ENCODE measurements at places on chromosomes 12 and 14.

DNA sequence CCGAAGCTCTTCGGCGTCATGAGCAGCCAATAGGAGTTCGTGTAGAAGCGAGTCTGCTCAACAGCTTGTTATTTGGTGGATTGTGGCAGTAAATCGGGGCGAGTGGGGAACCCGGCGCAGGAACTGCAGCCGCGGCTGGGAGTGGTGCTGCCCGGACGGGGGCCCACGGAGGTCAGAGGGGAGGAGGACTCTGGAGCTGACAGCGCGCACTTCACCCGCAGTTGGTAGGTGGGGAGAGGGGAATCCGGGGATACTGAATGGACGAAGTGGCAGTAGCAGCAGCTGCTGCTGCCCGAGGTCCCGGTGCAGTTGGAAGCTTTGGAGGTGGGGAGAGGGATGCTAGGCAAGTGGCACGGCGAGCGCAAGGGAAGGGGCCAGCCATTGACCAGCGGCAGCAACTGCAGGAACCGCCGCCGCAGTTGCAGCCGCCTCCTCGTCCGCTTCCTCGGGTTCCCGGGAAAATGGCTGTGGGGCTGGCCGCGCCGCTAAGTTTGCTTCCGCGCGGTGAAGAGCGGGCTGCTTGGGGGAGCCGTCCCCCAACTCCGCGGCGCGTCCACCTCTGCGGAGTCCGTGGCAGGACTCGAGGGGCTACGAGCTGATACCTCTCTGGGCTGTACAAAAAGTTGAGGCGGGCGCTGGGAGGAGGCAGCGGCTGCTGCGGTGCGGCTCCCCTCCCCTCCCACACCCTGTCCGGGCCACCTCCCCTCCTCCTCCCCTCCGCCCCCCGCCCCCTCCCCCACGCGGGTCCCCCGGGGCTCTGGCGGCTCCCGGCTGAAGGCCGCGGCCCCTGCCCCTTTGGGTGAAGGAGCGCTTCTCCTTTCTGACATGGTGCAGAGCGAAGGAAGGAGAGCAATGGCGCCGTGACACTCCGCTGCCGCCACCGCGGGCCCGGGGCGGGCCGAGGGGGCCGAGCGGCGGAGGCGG lies at the start of gene ARID4A:
Gene ARID4A (plus strand): TSS at position 79 of the 924 bp plus-strand sequence. CDS start 1,300 bp downstream, outside the sequence.
- peak; percentile 9 for DNase-seq

DNA sequence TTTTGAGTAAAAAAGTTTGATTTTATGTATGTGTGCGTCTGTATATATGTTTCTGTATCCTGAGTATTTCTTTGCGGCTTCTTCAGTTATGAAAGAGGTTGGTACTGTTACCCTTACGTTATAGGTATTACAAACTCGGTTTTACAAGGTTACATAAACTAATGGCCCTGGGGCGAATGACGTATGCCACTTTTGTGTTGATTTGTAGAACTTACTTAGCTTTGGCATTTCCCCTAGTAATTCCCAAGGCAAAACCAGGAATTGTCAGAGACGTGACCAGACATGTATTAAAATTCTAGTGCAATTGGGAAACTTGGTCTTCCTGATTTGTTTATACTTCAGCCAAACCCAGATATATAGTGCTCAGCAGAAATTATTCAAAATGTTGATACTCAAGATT lies 93.3 kb downstream of the DUSP16 start:
- no peak for DNase-seq

DNA sequence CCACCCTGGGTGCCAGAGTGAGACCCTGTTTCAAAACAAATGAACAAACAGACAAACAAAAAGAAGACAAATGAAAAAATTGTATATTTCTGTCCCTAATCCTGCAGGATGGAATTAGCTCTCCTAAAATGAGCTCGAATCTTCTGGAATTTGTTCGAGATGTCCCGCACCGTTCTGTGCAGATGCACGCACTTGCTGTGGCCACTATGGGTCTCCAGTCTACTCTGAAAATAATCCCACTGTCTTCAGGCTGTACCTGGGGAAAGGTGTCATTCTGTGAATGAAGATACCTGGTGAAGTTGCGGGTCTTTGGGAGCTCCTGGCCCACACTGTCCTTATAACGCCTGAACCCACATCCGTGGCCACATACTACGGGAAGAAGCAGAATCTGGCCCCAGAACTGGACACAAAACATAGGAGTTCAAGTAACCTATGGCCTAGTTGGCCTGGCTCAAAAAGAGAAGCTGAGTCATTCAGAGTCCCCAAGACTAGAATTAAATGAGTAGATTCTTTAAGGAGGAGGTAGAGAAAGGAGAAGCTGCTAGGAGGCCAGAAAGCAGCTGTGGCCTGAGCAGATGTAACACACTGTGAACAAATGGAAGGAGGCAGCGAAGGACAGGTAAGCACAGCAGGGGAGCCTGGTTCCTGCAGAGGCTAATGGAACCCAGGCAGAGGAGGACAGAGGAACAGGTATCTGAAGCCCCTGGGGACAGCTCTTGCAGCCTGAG lies 108.6 kb downstream of the FOXN3 start:
- DNase-seq = no peak

DNA sequence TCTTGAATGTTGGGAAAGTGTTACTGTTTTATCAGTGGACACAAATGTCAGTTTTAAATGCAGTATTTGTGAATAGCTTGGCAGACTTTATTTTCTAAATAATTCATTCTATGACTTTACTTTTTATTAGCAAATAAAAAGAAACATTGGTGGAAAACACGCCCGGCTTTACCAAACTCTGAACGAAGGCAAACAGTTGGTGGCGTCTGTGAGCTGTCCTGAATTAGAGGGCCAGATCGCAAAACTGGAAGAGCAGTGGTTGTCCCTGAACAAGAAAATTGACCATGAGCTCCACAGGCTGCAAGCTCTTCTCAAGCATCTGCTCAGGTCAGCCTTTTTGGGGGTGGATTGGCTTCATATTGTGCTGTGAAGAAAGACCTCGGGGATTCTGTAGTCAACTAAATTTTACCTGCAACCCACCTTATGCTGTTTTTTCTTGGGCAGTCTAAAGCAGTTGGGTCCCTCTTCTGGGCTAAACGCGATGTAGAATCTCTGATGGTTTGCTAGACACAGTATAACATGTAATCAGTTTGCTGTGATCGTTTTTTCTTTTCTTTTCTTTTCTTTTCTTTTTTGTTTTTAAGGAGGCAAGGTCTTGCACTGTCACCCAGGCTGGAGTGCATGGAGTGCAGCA lies 156.4 kb downstream of the ESR2 start:
- peak; percentile 37 for DNase-seq

DNA sequence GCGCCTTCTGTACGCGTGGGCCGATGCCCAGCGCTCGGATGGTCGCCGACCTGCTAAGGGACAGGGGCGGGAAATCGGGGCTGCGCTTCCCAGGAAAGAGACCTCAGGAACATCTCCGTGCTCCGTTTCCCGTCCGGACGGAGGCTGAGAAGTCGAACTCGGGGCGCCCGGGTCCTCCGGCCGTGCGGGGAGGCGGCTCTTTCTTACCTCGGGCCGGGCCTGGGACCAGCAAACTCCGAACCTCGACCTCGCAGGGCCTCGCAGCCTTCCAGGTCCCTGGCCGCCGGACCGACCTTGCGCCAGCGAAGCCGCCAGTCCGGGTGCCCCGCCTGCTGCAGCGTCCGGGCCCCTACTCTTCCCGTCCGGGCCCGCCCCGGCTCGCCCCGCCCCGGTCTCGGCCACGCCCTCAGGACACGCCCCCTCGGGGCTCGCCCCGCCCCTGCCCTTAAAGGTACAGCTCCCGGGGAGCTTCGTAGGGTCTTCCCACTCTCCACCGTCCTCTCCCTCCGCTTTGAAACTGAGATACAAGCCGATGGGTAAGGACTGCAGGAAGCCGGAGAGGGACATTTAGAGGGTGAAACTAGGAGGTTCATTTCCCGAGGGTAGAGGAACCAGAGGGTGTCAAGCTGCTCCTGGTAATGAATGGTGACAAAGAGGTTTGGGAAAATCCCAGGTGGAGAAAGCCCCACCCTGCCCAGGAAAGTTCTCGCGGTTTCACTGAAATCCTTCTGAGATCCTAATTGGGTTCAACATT lies at the start of gene SLC8B1:
Gene SLC8B1 (minus strand): TSS at position 324 of the 754 bp plus-strand sequence. CDS start 2,231 bp downstream, outside the sequence.
- DNase-seq = peak; percentile 76

DNA sequence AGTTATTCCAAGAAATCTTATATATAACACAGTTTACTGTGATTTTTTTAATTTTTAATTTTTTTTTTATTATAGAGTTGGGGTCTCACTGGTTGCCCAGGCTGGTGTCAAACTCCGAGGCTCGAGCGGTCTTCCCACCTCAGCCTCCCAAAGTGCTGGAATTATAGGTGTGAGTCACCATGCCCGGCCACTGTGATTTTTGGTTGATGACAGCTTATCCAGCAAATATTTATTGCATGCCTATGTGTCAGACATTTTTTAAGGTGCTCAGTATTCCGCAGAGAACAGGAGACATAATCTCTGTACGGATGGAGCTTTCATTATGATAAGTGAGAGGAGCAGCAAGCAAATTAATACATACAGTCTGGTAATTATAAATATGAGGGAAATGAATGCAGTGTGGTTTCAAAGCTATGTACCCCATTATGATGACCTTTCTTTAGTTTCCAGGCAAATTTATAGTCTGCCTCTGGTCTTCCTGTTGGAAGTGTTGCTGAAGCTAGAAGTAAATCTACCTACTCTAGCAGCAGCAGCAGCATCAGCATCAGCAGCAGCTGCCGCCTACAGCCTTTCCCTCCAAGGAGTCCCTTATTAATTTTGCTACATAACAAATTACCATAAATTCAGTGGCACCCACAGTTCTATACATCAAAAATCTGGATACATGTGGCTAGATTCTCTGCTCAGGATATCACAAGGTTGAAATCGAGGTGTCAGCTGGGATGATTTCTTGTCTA lies 32.3 kb downstream of the FRS2 start:
- peak; percentile 75 for DNase-seq

- peak; percentile 23 for DNase-seq
Observed at GRCh38 chr14:53126731-53127130, 26.4 kb downstream of the DDHD1 start.

DNA sequence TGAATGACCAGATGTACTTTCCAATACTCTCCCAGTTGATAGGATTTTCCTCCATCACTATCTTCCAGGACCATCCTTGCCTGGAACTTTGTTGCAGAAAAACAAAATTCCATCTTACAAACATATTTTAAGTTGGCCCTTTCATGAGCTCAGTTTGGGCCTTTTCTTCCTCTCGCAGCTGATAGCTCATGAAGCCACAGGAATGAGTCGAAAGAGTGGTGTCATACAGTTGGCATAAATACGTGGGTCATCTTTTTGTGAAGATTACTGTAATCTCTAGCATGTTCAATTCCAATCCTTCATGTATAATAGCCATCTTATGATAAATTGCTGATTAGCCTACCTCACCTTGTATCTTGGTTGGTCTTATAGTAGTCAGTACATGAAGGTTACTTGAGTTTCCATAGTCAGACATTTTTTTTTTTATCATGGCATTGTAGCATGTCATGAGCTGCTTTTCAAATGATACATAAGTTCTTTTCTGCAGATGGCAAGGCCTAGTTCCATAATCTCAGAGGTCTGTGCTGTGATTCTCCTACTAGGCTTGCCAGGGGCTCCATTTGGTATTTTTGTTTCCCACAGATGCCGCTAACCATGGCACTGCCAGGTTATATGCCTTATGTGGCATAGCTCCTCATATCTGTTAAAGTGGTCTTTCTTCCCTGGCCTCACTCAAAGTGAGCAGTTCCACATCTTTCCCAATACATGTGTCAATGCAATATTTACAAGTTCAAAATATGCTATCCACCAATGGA lies 380.6 kb upstream of the DCN start:
- DNase-seq = no peak

- DNase-seq = no peak
Observed at GRCh38 chr14:105589161-105589925, 63.0 kb downstream of the TMEM121 start.

DNA sequence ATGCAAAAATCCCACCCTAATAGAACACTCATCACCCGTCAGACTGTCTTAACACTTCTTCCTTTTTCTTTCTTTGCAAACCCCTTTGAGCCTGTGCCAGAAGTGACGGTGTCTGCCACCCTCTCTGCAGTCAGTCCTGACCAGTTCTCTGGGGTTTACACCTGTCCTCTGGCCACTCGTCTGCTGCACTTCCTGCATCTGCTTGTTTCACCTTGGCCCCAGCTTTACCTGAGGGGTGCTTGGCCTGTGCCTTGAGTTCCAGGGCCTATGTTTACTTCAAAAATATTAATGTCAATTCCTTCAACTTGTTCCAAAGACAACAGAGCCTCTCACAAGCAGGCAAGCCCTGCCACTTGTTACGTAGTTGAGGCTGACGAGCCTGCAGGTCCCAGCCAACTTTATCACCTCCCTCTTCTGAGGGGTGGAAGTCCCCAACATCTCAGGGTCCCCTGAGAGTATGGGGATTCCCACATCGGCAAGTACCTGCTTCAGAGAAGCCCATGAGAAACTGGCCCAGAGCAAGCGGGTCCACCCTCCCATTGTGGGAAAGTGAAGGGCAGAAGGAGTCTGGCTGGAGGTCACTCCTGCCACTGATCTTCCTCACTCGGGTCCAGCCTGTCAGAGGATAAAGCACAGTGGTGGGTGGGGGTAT lies 205.4 kb downstream of the DAD1 start:
- no peak for DNase-seq

- no peak for DNase-seq
Observed at GRCh38 chr12:130588696-130589539, 127.2 kb downstream of the RIMBP2 start.

- DNase-seq = no peak
Observed at GRCh38 chr12:82981150-82981549, 294.4 kb downstream of the TMTC2 start.

- no peak for DNase-seq
Observed at GRCh38 chr14:99545586-99545985, 58.4 kb downstream of the CCDC85C start.

GRCh38 chr12:47280543-47281300 lies 201.0 kb upstream of the AMIGO2 start:
- DNase-seq = no peak

GRCh38 chr12:111596985-111597830 lies 1.9 kb downstream of the ATXN2 start:
- peak; percentile 58 for DNase-seq

DNA sequence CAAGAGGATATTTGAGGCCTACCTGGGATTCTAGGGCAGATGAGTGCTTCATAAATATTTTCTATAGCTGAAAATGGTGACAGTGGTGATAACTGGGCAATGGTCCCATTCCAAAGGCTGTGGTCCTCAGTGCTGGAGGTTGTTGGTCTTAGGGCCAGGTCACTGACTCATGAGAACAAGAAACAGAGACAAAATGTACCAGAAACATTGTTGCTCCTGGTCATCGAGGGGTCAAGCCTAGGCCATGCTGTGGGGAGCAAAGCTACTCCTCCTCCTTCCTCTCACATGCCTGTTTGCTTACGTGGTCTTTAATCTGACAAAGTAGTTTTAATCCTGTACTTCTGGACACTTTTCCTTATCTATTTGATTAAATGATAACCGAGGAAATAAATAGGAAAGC lies 33.8 kb downstream of the ERG28 start:
- DNase-seq = peak; percentile 39

DNA sequence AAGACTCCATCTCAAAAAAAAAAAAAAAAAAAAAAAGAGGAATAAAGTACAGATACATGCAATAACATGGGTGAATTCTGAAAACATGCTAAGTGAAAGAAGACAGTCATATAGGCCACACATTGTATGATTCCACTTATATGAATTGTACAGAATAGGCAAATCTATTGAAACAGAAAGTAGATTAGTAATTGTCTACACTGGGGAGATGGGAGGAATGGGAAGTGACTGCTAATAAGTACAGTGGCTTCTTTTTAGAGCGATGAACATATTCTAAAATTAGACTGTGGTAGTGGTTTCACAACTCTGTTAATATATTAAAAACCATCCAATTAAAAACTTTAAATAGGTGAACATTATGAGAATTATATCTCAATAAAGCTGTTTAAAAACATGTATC lies 74.4 kb downstream of the ANKS1B start:
- no peak for DNase-seq

Data from HCEC 1CT (cell line).